ENCODE measurements at places on chromosomes 7 and 10.

GRCh38 chr10:124238367-124238766 is 145.0 kb upstream of the CHST15 start:
- no peak for DNase-seq

GRCh38 chr7:124411796-124412195 is 353.8 kb downstream of the GPR37 start:
- DNase-seq, result no peak

GRCh38 chr10:32437334-32437733 is 8.6 kb upstream of the CCDC7 start:
- DNase-seq, result no peak

DNA sequence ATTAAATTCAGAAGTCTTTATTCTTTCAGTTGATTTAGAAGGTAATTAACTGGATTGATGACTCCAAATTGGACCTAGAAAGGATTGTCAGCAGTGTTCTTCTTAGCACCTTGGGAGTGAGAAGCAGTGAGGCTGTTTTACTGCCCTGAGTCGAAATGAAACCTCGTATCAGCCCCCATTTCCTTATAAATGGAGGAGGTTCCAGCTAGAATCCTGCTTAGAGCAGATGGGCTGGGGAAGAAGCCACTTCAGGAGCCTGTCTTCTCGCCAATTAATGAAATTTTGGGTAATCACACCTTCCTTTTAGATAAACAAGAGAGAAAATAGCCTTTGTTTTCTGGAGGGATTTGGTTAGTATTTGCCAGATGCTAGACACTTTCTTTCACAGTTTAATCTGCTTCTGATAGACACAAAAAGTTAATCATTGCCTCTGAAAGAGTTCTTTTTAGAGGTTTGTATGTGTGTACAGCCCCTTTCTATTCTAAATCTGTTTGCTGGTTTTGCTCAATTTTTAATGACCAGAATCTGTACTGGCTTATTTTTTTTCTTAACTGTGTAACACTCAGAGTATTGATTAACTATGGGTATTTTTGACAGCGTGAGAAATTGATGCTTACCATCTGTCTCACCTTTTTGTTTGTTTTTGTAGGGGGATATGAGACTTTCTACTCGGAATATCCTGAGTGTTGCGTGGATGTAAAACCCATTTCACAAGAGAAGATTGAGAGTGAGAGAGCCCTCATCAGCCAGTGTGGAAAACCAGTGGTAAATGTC is 4.6 kb downstream of the DUSP5 start:
- no peak for DNase-seq

DNA sequence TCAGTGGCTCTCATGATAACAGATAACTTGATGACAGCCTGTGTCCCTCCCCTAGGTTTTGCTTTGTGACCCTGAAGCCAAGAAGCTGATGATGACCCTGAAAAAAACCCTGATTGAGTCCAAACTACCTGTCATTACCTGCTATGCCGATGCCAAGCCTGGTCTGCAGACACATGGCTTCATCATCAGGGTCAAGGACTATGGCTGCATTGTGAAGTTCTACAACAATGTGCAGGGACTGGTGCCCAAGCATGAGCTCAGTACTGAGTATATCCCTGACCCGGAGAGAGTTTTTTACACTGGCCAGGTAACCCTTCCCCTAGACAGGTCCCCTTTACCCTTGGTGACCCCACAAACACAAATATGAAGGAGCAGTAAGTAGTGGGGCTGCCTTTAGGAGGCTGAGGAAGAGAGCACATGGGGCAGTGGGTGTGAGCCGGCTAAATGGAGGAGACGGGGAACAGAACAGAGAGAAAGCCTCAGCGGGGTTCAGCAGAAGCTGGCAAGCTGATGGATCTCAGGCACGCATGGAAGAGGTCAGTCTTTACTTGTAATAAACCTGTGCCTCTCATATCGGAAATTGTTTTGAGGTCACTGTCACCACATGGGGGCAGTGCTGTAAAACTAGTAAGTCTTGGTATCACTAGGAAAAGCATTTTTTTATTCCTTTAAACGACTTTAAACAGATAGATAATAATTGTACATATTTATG is 20.2 kb downstream of the PDCD11 start:
- peak; percentile 14 for DNase-seq

DNA sequence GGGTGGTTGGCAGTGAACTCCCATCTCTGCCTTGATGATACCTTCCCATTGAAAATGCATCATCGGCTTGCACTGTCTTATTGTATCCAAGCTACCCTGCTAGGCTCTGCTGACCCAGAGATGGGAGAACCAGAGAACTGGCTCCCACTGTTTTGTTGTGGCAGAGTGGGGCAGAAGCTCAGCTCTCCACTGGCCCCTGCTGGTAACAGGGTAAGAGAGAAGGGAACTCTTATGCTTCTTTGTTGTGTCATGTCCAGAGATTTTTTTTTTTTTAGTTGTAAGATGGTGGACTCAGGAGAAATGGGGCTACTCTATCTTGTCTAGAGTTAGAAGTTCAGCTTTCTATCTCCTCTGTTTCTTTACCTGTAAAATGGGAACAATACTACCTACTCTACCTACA is 100.5 kb upstream of the SDK1 start:
- no peak for DNase-seq

GRCh38 chr10:51471271-51471670 is 228.1 kb downstream of the CSTF2T start:
- no peak for DNase-seq

DNA sequence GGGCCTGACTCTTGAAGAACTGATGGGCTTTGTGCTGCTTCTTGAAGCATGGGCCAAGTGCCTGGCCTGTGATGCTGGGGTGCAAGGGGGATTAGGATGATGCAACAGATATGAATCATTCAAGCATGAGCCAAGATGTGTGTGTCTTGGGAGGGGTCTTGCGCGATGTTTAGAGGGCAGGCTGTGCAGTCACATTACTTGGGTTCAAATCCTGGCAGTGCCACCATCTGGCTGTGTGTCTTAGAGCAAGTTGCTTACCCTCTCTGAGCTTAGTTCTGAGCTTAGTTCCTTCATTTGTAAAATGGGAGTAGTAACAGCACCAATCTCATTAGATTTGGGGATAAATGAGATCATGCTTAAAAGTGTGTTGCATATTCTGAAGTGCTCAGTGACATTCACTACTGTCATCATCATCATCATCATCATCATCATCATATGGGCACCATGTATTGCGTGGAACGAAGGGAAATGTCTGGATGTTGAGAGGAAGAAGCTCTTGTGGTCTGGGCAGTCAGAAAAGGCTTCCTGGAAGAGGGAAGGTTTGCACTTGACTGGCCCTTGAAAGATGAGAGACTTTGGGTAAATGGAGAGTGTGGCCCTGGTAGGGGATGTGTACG is 9.3 kb downstream of the UNC5B start:
- DNase-seq, result no peak

DNA sequence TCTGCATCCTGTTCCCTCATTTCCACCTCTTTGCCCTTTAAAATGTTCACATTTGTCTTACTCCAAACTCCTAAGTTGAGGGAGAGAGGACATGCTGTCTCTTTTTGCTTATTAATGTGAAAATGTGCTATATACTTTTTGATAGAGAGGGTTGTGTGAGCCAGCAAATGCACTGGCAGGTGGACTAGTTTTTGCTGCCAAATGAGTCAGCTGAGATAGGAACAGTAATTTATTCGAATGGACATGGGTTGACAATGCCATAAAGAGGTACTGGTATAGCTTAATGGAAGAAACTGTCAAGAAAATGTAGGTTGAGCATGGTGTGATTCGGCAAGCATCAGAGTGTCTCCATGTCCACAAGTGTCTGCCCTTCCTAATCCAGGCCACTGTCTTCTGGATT is 9.2 kb upstream of the TRUB1 start:
- no peak for DNase-seq

GRCh38 chr7:28630350-28630749 is 218.0 kb downstream of the CREB5 start:
- DNase-seq, result peak; percentile 37

DNA sequence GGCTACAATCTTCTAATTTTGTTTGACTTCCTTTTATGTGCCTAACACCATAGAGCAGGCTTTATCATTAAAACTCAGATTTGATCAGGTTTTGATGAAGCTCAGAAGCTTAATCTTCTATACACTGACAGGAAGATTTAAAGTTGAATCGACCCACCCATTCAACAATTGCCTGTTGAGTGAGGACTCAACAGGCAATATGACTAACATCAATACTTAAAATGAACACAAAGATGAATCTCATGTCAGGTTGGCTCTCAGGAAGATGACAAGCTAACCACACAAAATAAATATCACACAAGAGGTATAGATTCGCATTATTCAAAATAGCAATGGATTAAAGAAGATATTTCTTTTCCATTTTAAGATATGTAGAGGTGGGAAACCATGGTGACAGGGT is 36.7 kb upstream of the SNX13 start:
- DNase-seq, result no peak

GRCh38 chr7:26198133-26198780 is 2.3 kb downstream of the HNRNPA2B1 start:
- no peak for DNase-seq

- no peak for DNase-seq
Measured at GRCh38 chr7:133395551-133395950, 142.7 kb downstream of the EXOC4 start.

- DNase-seq, result no peak
Measured at GRCh38 chr10:121900443-121901174, 27.2 kb downstream of the ATE1 start.

- DNase-seq, result peak; percentile 18
Measured at GRCh38 chr7:94001396-94001795, 2.8 kb downstream of the BET1 start.

DNA sequence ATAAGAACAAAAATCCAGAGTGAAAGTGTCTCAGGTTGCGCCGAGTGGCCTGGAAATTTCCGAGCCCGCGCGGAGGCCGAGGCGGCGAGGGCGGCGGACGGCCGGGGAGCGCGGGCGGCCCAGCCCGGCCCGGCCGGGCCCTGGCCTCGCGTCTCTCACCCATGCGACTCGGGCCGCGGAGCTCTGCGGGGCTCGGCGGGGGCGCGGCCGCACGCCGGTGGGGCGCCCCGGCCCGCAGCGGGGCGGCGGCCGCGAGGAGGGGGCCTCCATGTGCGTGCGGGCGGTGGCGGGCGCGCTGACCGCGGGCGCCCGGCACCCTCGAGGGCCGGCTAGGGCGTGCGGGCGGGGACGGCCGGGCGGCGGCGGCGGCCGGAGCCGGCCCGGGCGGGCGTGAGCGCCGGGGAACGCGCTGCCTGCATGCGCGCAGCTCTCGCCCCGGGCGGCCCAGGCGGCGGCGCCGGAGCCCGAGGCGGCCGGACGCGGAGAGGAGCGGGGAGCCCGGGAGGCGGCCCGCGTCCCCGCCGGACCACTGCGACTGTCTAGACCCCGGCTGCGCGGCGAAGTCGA is 302 bp upstream of the EN2 start:
- no peak for DNase-seq

- DNase-seq, result peak; percentile 64
Measured at GRCh38 chr7:84524714-84525694, 330.4 kb upstream of the SEMA3A start.

DNA sequence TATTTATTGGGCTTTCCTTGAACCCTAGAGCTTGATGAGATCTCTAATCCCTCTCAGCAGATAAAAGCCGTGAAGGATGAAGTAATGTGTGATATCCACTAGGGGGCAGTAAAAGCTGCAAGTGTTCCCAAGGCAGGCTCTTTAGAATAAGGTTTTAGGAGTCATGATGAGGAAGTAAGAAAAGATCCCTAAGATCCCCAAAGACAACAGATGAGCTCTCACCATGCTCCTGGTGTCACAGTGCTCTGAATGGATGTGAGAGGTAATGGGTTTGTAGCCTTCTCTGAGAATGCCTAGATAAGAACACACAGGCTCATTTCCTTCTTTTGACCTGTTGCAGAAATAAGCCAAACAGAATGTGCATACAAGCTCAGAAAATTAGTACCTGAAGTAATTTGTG is 70.4 kb upstream of the ITPRID1 start:
- DNase-seq, result no peak

DNA sequence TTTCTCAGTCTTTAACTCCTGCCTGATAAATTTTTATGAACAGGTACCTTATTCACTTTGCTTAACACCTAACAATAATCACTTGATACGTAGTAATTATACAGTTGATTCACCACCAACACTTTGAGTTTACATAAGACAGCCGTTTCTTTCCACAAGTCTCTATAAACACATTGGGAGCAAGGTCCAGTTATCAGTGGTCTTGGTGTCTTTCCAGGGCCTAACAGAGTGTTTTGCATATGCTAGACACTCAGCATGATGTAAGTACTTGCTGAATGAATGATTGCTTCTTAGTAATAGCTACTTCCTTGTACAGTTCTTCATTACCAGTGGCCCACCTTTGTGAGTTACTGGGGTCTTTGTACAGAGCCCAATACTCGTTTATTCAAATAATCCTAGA is 6.4 kb downstream of the CLDN12 start:
- no peak for DNase-seq

GRCh38 chr10:11587722-11588259 is 23.7 kb downstream of the USP6NL start:
- no peak for DNase-seq

- DNase-seq, result no peak
Measured at GRCh38 chr7:67392596-67393438, 396.2 kb downstream of the TYW1 start.

DNA sequence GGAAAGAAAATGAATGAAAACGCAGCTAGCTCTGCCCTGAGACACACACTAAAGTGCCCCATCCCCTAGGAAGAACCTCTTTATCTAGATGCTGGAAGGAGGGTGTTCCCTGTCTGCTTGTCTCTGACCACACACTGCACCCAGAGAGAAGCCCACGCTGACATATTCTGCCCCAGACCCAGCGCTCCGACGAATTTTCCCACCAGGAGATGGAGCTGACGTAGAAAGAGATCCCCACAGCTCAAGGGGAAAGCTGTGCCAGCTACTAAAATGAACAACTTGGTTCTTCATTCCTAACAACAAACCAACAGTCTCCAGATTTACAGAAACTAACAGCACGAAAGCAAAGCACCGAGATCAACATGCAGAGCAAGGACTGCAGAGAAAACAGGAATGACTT is 73.3 kb downstream of the KIAA1549 start:
- DNase-seq, result no peak

GRCh38 chr7:37394158-37394557 is 54.5 kb downstream of the ELMO1 start:
- no peak for DNase-seq

GRCh38 chr10:4316161-4316810 is 509.7 kb upstream of the AKR1E2 start:
- peak; percentile 32 for DNase-seq

DNA sequence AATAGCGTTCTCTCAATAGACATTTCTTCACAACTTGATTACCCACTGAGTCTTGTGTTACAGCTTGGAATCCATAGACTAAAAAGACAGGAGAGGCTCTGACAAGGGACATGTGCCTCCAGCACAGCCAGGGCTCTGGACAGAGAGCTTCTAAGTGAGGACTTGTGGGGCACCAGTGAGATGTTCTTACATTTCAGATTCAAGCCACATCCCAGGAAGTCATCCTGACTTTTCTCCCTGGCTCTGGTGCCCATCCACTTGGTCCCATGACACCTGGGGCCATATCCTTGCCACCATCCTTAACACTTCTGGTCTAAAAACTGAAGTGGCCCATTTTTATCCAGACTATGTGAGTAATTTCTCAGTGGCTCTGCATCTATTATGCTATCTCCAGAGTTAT is 440.1 kb downstream of the TCERG1L start:
- no peak for DNase-seq
